CD8-positive, alpha-beta memory T cell (primary cell): ENCODE measurements at places on chromosomes 2 and 18. TPM values are rescaled to one million over a fixed set of nuclear protein-coding genes. Genes with fewer than 3 reads are reported as not detected.

DNA sequence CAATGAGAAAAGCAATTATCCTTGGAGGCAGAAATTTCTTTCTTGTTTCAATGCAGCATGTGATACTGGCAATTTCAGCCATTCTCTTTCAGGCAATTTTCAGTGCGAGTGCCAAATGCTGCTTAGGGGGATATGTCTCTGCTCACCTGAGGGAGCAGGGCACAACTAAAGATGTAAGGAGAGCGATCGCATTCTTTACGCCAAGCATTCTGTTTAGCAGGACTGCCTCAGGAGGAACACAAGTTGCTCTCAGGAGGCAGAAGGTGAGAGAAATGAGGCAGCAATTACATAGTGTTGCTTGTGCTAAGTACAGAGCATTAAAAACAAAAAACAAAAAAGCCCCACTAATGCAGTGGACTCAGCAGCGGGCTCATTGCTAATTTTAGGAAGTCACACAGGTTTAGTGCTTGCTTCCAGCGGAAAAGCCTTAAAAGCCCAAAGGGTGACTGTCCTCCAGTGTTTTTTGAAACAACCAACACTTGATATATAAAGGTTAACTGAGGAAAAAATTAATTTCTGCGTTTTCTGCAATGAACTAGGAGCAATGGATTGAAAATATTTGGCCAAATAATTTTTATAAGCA is 116.9 kb downstream of the METTL8 start:
- DNase-seq: no peak

DNA sequence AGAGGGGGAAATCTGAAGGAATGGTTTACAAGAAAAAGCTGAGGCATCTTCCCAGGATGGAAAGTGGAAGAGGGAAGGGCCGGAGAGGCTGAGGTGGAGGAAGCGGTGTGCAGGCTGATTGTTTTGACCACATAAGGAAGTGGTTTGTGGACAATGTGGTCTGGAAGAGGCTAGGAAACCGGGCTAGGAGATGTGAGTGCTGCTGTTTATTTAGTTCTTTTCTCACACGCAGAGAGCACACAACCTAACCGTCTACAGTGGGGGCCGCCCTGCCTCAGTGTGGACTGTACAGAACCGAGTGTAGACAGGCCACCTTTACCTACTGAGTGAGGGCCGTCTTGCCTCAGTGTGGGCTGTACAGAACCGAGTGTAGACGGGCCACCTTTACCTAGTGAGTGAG is 251.7 kb upstream of the PXDN start:
- DNase-seq: no peak

The MAP2 gene
- total RNA-seq: not detected

The PROM2 gene
- total RNA-seq: 0.18 TPM

The POTEJ gene
- total RNA-seq: not detected

- no peak for DNase-seq
Measured at GRCh38 chr2:68225119-68225632, 27.2 kb downstream of the PPP3R1 start.

DNA sequence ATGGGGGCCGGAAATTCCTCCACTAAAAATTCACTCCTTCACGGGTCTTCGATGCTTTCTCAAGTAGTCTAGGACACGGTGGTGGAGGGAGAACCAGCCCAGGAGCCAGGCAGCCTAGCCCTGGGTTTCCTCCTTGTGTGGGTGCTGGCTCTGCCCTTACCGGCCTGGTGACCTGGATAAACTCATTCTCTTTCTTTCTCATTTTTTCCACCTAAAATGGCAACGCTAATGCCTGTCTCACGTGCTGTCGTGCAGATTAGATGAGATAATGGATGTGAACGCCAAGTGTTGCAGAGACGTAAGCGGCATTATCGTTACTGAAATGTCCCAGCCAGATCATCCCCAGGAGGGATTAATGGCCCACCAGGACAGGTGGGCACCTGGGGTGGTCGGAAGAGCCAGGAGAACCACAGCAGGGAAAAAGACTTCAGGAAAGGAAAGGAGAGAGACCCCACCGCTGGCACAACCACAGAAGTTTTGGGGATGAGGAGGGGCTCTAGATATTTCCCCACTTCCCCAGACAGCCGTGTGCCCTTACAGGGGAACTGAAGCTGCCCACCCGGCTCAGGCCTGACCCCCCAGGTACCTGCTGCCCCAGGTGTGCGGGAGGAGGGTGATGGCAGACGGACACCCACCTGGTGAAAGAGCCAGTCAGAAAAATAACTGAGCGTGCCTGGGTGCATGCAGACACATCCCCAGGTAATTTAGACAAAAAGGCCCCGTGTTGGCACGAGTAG is 100.8 kb upstream of the ASAP2 start:
- no peak for DNase-seq

DNA sequence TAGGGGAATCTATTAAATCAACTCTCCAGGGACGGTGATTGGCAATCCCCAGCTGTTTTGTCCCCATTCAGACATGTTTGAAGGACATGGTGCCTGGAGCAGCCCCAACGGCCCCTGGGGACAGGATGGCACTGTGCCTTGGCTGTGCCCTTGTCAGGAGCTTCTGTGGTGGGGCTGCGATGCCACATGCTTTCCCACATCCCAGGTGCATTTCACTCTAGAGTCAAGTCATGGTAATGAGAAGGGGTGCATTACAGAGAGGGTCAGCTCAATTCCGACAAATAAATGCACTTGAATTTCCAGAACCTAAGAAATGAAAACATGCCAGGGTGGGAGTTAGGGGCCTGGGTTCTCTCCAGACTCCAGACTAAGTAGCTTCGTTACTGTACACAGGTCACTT is 289.4 kb upstream of the PXDN start:
- no peak for DNase-seq

- no peak for DNase-seq
Measured at GRCh38 chr2:101442667-101443061, 32.2 kb downstream of the RFX8 start.

The KIF1A gene
- 1.8 TPM for total RNA-seq

- DNase-seq: peak; percentile 13
Measured at GRCh38 chr2:233818639-233819621, 35.4 kb downstream of the HJURP start.

DNA sequence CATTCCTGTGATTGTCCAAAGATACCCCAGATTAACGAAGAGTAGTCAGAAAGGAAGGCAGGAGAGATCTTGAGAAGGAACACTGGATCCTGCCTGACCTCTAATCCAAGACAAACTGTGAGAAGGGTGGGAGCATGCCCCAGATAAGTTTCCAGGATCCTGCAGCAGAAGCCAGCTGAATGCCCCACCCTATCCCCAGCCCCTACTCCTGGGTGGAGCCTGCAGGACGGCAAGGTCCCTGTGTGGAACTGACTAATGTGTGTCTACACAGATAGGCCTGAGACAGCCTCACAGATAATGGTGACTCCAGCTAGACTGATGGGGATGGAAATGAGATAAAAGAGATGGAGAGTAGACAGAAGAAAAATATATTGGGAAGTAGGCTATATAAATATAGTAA is 174.3 kb downstream of the PDE1A start:
- DNase-seq: no peak

DNA sequence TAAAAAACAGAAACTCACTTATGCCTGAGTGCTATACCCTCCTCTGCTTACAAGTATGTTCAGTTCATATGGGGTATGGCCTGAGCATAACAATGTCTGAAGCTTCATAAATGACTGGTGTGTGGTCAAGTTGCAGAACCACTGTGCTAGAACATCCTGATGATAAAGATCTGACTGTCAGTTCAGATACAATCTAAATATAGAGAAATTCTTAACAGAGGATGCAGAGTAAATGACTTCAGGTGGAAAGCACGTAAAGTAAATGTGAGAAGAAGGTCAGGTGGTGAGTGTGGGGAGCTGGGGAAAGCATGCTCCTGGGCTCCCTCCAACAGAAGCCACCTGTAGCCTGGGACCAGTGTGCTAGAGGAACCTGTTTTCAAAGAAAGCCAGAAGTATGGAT is 926.2 kb downstream of the TSN start:
- no peak for DNase-seq

The HOXD12 gene
- not detected for total RNA-seq

DNA sequence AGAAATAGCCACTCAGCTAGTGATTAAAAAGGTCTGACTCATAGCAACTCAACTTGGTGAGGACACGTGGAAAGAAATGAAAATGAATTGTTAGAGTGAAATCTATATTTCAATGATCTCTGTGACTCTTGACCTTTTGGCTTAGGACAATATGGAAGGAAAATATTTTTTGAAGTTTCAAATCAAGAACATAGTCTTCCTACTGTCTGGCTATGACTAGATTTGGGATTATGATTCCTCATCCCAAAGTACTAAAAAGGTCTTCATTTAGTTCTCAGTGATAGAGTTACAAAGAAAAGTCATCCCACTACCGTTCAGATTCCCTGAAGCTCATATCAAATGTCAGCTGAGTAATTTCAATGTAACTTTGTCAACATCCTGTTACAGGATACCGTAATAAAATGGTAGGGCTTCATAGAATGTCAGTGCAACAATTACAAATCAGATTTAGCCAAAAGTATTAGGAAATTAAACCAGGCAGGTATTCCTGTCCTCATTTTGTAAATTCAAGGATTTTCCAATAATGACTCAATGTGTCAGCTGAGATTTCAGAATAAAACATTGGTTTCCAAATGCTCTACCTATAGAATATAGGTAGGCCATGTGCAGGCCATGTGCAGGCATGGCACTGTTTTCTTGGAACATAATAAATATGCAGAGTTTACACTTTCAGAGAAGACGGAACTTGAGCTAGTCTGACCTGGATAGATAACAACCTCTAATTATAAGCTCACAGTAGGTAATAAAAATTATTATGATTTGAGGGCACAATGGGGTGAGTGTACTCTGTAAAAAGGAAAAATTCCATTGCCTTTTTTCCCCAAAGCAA is 36.0 kb downstream of the ANKRD29 start:
- DNase-seq: no peak

The CTLA4 gene
- total RNA-seq: 39.0 TPM

DNA sequence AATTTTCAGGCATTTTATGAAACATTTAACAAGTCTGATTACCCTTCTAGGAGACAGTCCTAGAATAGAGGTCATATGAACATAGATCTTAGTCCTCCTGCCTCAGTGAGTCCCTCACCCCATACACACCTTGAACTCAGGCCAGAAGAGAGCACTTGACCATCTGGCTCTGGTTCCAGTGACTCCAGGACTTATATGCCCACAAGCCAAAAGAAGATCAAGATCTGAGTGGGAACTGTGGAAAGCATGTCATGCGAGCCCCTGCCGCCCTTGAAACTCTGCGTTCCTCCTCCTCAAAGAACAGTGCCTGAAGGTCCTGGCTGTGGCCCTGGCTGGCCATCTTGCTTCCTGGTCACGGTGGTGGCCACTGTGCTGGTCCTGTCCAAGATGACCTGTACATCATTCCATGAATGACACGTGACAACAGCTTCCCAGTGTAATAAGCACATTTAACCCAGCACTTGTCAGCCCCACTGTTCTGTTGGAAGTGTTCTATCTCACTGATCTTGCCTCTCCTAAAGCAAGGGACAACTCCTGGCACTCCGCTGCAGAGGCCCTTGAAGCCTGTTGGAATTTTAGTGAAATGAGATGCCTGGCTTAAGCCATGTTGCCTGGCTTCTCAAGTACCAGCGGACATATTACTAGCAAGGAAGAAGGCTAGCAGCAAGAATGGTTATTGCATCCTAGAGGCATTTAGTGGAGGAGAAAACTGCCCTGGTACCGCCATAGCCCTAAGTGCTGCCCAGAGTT is 17.6 kb downstream of the TTC32 start:
- DNase-seq: no peak

DNA sequence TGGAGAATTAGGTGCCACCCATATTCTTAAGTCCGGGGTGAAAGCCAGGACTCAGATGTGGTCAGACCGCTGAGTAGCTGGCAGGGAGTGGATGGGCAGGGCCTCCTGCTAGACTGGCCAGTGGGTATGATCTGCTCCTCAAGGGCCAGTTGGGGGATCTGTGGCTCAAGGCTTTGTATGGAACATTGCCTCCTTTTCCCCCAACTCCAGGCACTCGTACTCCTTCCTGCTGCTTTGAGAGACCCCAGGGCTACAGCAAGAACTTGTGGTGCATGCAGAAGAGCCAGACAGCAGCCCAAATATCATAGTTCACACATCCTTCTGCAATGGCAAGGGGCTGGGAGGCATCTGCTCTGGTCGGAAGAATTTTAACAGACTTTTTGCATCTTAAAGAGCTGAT is 61.7 kb downstream of the PDCL3 start:
- no peak for DNase-seq

- DNase-seq: no peak
Measured at GRCh38 chr2:102258386-102259074, 52.8 kb upstream of the IL1RL1 start.

GRCh38 chr2:29119211-29119610 is 4.0 kb downstream of the CLIP4 start:
- DNase-seq: no peak

- peak; percentile 8 for DNase-seq
Measured at GRCh38 chr2:86225581-86225980, 26.3 kb downstream of the MRPL35 start.

DNA sequence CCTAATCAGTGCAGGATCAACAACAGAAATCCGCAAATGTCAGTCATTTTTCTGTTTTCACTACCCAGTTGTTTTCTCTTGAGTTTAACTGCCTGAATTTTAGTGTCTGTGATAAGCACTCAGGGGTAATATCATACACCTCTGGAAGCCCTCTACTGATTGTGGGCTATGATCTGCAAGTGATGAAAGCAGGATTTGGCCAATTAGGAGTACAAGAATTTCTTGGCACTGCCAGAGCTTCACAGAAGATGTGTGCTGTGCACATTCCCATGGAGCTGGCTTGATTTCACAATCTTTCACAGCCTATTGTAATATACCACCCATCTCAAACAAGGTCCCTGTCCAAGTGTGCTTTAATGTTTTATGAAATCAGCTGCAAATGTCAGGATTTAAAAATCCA is 27.3 kb upstream of the TDRD15 start:
- no peak for DNase-seq

DNA sequence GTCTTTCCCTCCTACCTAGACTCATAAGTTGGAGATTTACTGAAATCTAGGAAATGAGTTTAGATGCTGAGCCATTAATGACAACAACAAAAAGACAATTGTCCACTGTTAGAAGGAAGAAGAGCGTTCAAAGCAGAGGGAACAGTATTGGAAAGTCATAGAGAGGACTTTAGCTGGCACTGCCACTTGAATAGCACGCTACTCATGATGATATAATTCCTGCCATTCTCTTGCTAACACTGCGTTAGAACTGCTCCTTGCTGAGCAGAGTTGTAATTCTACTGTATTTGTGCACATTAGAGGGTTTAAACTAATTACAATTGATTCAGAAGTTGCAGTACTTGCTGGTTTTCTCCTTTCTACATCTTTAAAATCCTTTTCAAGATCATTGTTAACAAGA is 9.0 kb upstream of the AFTPH start:
- no peak for DNase-seq

- DNase-seq: no peak
Measured at GRCh38 chr2:99543247-99543646, 53.4 kb upstream of the REV1 start.

The THAP4 gene
- 51.4 TPM for total RNA-seq
